ENCODE measurements at places on chromosomes 1 and 21.

- DNase-seq = peak; percentile 9
These were observed 48.3 kb upstream of the C1orf146 start for GRCh38 chr1:92169214-92170005.

GRCh38 chr1:208150833-208151458 is 93.2 kb downstream of the PLXNA2 start:
- no peak for DNase-seq

GRCh38 chr1:183840140-183840539 is 35.2 kb downstream of the RGL1 start:
- no peak for DNase-seq

DNA sequence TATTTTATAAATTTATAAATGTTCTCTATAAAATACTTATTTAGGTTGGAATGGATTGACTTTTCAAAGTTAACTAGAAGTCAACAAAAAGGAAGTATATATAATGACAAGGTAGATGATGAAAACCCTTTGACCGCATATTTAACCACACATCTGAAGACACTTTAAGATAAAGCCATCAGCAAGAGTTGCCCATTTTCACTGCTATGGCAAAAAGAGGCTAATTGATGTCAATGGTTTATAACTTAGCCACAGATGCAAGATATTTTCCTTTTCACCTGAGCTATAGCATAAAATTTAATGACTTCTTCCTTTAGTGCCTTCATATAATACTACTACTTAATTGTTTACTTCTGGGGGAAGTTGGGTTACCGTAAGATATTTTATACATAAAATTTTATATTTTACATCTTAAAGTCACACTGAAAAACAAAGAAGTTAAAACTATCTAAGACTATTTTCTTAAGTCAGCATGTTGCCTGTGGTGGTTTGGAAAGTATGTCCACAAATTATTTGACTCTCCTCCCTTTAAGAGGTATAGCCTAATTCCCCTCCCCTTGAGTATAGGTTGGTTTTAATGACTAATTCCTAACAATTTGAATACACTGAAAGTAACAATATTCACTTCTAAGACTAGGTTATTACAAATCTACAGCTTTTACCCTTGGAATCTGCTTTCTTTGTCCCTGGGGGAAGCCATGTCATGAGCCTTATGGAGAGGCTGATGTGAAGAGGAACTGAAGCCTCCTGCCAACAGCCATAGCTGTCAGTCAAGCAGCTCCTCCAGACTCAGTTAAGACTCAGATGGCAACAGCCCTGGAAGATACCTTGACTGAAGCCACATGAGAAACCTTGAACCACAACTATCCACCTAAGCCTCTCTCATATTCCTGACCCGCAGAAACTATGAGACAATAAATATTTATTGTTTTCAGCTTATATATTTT is 40.3 kb upstream of the LRRC8B start:
- DNase-seq = no peak

- no peak for DNase-seq
These were observed 5.7 kb downstream of the AK5 start for GRCh38 chr1:77287535-77287934.

- DNase-seq = no peak
These were observed 10.8 kb upstream of the SLC25A34 start for GRCh38 chr1:15724949-15725880.

- no peak for DNase-seq
These were observed 34.4 kb upstream of the LRP8 start for GRCh38 chr1:53362270-53362669.
